SK-N-MC (cell line): ENCODE measurements at places on chromosomes 11 and 22.

DNA sequence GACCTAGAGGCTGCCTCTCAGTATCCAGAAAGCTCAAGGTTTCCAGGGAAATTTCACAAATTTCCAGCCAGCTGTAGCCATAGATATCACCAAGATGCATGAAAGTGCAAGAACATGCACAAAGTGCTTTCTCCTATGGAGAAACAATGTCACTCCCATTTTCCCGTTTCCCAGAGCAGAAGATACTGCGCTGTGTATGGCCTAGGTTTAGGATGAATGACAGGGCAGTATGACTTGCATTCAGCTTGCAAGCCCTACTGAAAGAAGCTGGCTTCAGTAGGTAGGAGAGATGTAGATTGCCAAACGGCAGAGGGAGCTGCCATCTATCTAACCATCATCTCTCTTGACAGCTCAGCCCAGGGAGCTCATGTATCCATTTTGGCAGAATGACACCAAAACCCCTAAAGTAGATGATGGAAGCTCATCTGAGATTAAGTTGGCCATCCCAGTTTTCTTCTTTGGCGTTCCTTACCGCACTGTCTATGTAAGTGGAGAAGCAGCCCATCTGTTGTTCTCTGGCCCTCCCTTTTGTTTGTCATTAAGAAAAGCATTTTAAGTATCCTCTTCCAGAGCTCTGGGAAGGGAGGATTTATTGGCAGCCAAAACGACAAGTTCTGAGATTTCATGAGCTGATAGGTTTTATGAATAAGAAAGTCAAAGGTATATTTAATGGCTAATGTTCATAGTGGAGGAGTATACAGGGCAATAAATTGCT, 4.6 kb downstream of the TECTA start:
- no peak for DNase-seq

DNA sequence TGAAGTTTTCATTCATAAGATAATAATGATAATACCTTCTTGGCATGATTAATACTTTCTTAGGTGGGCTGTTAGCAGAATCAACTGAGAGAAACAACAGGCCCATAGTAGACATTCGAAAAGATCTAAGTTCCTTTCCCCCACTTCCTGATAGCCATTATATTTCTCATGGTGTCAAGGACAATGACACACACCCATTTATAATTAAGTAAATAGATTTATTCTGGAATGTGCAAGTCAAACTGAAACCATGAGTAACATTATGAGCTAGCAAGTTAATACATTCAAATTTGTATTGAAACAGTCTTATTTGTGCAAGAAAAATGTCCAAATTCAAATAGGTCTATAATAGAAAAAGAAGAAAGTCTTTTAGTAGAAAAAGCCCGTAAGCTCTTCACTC, 301.1 kb downstream of the GUCY1A2 start:
- no peak for DNase-seq

DNA sequence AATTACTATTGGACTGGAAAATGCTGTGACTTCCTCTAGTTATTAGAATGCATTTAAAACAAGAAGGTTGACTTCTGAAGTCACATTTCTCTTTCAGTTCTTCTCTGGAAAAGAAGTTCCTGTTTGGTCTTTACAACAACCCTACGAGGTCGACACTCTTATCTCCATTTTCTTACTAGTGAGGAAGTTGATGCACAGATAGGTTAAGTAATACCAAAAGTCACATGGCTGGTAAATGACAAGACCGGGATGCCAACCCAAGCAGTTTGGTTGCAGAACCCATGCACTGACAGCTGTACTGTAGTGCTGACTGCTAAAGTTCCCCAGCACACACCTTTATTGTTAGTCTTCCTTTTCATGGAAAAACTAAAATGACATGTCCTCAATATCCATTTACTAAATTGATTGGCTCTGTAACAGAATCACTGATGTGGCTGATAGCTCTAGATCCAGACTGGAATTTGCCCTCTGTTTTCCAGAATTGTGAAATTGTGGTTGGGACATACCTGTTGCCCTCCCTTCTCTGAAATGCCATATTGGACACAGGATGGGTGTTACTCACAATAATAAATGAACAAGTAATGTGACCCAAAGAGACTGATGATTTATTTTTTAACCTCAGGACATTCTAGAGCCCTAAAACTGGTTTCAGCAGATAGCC, 9.4 kb upstream of the TECTA start:
- no peak for DNase-seq

GRCh38 chr11:13970986-13971385, 8.5 kb downstream of the SPON1 start:
- no peak for DNase-seq

GRCh38 chr11:108958368-108959104, 293.7 kb downstream of the DDX10 start:
- DNase-seq = no peak

DNA sequence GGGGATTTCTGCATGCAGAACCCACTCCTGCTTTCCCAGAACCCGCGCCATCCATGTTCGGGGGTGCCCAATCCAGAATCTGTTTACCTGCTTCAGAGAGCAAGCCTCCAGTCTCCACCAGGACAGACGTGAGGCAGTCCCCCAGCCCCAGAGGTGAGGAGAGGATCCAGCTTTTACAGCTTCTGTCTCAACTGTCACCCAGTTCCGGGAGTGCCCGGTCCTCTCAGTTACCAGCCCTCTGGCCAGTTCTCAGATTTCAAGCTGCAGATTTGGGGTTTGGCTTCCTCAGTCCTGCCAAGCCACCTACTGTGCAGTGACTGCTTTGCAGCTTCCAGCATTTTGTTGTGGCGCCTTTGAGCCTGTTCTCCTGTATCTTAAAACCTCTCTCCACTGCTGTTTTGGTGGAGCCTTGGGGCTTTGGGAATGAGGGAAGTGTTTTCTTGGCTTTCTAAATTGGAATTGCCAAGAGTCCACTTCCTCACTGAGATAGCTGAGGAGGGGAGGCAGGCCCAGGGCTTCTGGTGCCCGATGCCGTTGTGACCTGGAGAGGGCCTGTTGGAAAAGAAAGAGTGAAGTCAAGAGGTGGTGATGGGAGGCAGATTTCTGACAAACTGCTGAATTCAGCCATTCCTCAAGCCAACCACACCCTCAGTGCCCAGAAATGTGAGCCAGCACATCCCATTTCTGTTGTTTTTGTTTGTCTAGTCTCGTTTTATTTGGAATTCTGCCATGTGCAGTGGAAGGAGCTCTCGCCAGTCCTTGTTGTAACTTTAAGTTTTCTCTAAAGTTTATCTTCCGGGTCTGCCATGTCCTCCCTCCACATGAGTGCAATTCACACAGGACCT, 513.4 kb downstream of the TBC1D22A start:
- DNase-seq = no peak

DNA sequence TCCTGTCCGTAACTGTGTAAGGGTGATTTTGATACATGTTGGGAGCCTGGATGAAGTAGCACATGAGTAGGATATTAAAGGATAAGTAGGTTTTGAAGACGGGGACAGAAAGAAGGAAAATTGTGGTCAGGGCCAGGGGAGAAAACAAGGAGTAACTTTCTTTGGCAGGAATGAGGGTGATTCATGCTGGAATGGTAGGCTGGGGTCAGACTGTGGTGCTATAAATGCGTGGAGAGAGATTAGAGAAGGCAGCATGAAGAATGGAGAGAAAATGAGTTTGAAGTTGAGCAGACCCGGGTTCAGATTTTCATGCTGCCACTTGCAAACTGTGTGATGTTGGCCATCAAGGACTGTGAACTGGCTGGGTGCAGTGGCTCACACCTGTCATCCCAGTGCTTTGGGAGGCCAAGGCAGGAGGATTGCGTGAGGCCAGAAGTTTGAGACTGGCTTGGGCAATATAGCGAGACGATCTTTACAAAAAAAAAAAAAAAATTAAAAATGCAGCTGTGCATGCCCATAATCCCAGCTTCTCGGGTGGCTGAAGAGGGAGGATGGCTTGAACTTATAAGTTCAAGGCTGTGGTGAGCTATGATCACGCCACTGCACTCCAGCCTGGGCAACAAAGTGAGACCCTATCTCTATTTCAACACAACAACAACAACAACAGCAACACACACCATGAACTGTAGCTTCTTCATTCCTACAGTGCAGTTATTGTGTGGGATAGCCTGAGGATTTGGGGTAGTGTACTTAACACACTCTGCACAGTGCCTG, 22.3 kb downstream of the ZBTB16 start:
- DNase-seq = no peak

- no peak for DNase-seq
Observed at GRCh38 chr11:71249301-71249700, 3.1 kb downstream of the SHANK2 start.

DNA sequence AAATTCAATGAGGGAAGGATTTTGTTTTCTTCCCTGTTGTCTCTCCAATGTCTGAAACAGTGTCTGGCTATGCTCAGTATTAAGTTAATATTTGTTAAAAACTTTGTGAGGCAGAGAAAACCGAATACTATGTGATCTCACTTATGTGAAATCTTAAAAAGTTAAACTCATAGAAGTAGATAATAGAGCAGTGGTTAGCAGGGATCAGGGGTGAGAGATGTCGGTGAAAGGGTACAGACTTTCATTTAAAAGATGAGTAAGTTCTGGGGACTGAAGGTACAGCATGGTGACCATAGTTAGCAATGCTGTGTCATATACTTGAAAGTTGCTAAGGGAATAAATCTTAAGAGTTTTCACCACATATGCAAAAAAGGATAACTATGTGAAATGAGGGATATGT, 244.6 kb downstream of the AASDHPPT start:
- DNase-seq = no peak

DNA sequence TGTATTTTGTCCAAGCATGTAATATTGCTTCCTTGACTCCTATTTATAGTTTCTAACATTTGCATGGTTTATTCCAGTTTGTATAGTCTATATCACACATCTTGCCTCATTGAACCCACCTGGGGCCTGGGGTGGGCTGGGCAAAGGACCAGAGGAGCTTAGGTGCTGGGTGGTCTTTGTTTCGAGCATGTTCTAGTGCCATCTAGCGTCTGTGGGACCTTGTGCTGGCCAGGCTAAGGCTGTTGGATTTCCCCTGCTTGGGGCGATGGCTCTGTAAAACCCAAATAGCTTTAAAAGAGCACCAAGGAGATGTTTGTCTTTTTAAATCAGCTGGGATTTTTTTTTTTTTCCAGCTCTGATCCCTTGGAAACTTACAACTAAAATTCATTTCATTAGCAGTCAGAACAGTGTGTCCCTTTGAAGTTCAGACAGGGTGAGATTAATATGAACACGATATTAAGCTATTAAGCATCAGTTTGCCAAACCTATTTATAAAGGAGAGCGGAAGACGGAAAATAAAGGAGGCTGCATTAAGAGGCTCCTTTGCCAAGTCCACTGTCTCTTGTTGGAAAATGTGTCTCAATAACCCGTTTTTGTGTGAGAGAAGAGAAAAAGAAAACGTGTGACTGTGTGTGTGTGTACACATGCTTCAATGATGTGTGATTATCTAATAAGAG, 157.4 kb downstream of the COMMD9 start:
- peak; percentile 3 for DNase-seq

- DNase-seq = no peak
Observed at GRCh38 chr11:120146413-120147093, 8.6 kb upstream of the TRIM29 start.

DNA sequence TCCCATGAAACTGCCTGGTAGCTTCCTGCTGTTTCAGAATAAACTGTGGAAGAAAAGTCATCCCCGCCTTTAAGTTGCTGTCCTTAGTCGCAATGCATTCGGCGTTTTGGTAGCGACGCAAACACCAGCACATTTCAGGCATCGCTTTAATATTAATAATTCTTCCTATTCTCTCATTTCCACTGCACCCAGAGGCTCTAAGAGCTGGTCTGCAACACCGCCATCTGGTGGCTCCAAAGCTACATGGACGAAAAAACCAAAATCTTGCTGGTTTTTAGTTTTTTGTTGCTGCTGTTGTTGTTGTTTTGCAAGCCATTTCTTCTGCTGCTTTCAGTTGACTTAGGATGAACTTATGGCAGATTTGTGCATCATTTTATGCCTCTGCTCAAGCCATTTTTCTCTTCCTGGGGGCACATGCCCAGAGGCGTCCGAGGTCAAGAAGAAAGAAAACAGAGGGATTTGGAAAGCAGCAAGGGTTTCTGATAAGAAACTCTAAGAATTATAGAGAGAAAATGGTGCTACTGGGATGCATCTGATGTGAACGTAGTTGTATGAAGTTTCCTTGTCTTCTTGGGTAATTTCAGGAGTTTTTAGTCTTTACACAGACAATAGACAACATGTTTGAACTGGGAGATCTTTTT, 345.4 kb upstream of the KIRREL3 start:
- DNase-seq = peak; percentile 12

DNA sequence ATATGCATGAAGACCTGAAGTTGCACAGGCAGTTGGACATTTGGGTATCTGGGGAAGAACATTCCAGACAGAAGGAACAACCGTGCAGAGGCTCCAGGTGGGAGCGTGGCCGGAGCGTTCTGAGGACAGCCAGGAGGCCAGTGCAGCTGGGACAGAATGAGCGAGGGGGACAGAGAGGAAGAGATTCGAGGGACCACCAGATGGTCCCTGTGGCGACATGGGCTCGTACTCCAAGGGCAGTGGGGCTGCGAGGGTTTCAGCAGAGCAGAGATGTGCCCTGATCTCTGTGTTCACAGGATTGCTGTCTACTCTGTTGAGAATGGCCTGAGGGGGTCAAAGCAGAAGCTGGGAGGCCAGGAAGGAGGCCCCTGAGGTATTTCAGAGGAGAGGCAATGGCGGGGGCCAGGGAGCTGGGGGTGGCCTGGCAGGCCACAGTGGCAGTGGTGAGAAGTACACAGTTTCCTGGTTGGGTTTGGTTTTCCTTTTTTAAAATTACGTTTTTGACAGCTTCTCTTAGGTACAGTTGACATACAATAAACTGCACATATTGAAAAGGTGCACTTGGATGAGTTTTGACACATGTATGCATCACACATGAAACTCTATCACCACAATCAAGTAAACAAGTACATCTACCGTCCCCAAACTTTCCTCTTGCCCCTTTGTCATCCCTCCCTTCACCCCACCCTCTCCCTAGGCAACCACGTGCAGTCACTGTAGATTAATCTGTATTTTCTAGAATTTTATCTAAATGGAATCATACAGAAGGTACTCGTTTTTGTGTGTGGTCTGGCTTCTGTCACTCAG, 24.8 kb upstream of the SOX10 start:
- no peak for DNase-seq

GRCh38 chr11:17608821-17609220, 61.8 kb downstream of the OTOG start:
- no peak for DNase-seq

GRCh38 chr11:29780756-29781155, 236.1 kb downstream of the KCNA4 start:
- no peak for DNase-seq

GRCh38 chr22:39309881-39310714, 9.3 kb downstream of the RPL3 start:
- no peak for DNase-seq

DNA sequence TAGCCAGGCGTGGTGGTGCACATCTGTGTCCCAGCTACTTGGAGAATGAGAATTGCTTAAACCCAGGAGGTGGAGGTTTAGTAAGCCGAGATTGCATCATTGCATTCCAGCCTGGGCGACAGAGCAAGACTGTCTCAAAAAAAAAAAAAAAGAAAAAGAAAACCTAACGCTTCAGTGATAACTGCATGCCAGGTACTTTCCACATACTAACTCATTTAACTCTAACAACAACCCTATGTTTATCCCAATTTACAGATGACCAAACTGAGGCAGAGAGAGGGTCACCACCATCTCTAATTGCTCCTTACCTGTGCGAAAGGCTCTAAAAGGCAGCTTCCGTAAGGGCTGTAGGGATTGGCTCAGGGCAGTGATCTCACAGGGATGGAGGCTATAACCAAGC, 11.6 kb downstream of the PISD start:
- DNase-seq = no peak

GRCh38 chr11:46492532-46492931, 101.0 kb upstream of the CHRM4 start:
- DNase-seq = no peak
